ENCODE measurements at places on chromosomes 11 and 22.

DNA sequence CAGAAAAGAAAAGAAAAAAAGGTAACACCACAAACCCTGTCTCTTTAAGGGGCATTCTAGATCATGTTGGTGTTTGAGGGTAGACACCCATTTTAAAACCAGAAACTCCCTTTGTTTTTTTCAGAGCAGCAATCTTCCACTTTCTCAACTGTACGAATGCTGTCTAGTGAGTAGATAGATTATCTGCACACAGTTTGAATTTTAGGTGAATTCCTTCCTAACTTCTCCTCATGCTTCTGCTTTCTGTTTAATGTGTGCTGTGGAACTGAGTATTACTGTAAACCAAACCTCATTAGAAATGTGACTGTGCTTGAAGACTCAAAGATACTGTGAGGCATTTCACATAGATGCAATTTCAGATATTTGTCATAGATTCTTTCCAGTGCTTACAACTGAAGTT is 102.4 kb downstream of the PRMT3 start:
- no peak for DNase-seq

DNA sequence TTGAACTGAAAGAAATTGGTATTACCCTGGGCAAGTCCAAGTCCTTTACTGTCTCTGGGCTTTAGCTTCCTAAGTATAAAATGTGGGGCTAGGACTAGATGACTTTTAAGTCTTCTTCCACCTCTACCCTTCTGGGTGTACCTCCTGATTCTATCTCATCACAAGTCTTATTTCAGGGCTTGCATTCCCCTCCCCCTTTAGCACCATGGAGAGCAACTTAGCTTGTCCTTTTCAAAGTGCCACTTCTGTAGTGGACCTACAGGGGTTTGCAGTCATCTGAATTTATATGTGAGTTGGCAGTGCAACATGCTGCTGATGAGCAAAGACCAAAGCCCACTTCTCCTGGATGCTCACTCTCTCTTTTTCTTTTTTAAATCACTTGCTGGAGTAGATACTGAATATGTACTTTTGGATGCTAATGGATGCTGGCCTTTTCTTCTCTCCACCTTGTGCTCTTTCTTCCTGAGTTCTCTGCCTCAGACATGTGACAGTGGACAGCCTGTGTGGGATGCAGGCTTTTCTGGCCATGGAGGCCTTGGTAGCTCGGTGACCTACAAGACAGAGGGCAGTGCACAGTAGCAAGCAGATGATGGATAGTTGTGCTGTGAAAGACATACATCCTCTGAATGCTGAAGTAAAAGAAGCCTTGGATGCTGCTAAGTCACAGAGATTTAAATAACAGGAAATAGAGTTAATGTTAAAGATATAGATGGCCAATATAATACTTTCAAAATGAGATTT is 185.0 kb downstream of the NELL1 start:
- no peak for DNase-seq

GRCh38 chr22:39868741-39869140 is 24.8 kb downstream of the ENTHD1 start:
- DNase-seq: no peak

- DNase-seq: no peak
These were observed 55.6 kb upstream of the RRM1 start for GRCh38 chr11:4039011-4039410.

- peak; percentile 34 for DNase-seq
These were observed 646.0 kb downstream of the TBC1D22A start for GRCh38 chr22:47408409-47408808.

DNA sequence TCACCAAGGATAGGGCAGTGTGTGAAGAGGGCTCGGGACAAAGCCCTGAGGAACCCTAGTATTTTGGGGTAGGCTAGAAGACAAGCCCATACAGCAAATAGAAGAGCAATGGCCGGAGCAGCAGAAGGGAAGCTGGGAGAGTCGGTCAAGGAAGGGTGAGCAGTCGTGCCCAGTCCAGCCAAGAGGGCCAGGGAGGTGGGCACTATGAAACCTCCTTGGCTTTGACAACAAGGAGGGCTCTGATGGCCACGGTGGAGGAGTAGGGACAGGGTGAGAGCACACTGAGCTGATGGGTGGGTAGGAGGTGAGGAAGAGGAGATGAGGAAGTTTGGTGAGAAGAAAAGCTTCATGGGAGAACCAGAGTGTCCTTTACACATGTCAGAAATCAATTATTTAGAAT is 2.2 kb upstream of the YWHAH start:
- DNase-seq: no peak

- peak; percentile 26 for DNase-seq
These were observed 31.4 kb upstream of the NUP160 start for GRCh38 chr11:47879259-47880158.

- DNase-seq: no peak
These were observed 8.3 kb downstream of the WT1 start for GRCh38 chr11:32426819-32427615.

DNA sequence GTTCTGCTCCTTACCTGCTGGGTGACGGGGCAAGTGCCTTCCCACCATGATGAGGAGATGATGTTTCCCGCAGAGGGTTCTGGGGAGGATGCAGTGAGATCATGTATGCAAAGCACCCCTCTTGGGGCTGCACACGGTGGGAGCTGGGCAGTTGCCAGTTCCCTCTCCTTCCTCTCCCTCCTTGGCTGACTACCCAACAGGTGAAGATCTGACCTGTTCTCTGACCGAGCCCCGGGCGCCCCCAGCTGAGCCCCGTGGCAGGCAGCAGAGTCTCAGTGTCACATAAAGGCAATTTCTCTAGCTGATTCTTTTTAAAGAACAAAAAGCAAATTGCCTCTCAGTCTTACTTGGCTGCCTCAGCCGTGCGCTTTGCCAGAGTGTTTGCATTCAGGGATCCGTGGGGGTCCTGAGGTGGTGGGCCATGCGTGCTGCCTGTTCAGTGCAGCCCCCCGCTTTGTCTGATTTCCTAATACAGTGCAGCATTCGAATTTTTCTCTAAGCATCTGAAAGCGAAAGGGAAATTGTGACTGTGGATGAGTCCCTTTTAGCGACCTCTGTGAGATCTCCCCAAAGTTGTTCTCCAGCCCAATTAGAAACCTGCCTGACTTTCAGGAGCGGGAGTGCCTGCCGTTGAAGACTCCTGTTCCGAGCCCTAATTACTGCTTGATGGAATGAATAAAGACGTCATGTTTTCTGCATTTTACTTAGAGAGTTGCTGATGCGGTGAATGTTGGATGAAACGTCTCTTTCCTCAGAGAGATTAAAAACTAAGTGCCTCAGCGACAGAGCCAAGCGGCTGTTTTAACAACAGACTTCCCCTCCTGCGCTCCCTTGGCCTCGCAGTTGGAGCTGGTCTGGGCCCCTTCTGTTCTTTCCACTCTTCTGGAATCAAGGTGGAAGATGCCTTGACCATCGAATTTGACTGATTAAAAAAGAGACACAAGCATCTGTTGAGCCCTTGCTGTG is 86.0 kb downstream of the GRIK4 start:
- DNase-seq: no peak

- no peak for DNase-seq
These were observed 117.6 kb downstream of the LDLRAD3 start for GRCh38 chr11:36061471-36061870.

DNA sequence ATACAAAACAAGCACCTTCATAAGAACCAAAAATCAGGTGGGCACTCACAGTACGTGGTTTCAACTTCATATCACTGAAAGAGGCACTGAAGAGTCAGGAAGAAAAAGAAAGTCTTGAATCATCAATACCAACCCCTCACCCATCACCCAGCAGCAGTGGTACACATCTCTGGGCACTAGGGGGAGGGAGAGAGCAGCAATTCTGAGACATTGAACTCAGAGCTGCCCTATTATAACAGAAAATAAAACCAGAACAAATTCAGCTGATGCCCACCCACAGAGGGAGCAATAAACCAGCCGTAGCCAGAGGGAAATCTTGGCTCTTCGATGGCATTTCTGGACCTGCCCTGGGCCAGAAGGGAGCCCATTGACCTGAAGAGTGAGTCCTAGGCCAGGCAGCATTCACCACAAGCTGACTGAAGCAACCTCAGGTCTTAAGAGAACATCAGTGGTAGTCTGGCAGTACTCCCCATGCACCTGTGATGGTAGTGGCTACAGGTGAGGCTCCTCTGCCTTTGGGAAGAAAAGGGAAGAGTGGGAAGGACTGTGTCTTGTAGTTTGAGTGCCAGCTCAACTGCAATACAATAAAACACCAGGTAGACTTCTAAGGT is 42.2 kb upstream of the FAM181B start:
- DNase-seq: no peak

GRCh38 chr22:29055192-29055830 is 6.3 kb downstream of the C22orf31 start:
- no peak for DNase-seq

DNA sequence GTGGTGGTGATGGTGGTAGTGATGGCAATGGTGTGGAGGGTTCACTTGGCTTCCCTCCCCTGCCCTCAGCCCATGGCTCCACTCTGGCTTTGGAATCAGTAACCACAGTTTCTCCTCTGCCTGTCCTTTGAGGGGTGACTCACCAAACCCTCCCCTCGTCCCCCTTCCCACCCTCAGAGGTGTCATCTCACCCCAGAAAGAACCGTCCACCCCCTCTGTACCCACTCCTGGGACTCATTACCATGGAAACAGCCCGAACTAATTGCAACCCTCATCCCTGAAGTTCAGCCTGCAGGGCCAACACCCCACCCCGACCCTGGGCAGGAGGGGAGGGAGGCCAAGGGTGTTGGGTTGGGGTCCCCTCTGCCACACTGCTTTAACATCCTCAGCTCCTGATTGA is 26.6 kb downstream of the PHLDB1 start:
- no peak for DNase-seq

DNA sequence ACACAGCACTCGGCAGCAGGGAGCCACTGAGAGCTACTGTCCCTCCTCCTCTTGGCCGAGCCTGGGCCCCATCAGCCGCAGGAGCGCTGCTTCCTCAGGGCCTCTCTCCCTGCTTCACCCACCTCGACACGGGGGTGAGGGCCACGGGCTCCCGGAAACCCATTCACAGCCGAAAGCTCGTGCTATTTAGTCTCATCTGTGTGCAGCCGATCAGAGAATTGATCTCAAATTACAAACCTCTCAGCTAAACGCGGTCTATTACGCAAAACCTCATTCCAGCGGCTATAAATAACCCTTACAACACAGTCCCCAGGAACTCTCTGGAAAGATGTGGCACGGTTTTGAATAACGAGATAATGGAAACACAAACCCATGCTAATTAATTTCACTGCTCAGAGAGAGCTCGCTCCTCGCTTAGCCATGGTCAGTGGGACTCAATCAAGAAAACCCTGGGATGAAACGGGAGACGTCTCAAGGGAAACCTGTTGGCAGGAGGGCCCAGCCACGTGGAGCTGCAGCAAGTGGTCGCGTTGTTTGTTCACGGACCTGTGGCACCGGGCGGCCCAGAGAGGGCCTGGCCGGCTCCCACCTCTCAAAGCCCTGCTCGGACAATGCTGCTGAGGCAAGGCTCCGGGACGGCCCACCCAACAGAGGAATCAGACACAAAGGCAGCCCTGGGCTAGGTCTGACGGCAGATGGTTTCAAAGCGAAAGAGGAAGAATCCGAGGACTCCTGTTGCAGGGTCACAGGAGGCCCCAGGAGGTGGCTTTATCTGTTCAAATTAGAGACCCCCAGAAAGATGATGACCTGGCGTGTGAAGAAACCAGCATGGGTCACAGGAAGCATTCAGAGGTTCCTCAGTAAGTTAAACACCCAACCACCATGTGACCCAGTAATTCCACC is 210.5 kb downstream of the CTTN start:
- no peak for DNase-seq

DNA sequence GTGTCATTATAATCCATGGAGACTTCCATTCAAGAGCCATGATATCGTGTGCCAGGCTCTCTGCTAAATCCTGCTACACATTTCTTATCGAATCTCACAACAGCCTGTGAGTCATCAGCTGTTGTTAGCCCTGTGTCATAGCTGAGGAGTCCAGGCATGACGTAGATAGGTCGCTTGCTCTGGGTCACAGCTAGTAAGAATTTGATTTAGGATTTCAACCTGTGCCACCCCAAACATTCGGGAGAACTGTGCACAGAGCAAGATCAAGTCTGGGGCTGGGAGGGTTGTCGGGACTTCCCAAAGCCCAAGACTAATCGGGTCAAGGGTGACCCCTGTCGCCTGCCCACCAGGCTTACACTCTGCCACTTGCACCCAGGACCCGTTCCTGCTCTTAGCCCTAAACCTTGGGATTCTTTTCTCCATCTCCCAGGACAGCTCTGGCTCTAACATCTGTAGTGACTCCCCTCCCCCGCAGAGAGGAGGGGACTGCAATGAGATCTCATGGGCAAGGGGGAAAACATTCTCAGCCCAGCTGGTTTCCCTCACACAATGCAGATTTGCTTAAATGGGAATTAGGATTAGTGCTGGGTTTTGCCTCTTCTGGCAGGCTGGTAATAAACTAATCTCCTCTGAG is 34.3 kb downstream of the TSPAN18 start:
- peak; percentile 37 for DNase-seq

GRCh38 chr11:111684251-111684650 is 81.9 kb downstream of the PPP2R1B start:
- DNase-seq: no peak
